ENCODE measurements at places on chromosomes 13 and 19.

GRCh38 chr13:102136735-102137296 lies 265.0 kb downstream of the FGF14 start:
- DNase-seq = no peak

DNA sequence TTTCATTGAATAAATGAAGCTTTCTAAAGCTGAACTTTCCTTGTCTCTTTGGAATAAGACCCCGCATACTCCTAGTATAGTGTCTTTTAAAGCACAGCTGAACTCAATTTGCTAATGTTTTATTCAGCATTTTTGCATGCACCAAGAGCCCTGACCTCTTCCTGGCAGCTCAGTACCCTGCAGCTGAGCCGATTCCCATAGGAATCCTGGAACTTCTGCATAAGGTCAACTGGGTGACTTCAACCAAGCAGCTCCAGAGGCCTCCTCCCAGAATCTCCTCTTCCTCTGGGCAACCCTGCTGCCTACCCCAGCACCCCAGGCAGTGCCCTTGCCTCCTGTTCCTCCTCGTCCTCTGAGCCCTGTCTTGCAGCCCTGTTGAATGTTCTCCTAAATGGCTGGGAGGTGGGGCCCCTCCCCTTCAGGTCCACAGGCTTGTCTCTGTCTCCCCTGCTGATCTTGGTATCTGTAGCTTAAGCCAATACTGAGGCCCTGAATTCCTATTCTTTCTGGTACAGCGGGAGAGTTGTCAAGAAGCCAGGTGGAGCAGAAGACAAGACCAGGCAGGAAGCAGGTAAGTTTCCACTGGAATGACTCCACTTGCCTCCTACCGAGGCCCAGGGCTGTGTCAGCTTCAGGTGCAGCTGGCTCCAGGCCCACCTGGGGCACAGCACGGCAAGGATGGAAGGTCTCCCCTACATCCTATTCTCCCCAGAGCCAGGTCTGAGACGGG lies 23.6 kb upstream of the CCDC124 start:
- no peak for DNase-seq

- DNase-seq = no peak
These were observed 5.8 kb upstream of the HSPH1 start for GRCh38 chr13:31167490-31167889.

DNA sequence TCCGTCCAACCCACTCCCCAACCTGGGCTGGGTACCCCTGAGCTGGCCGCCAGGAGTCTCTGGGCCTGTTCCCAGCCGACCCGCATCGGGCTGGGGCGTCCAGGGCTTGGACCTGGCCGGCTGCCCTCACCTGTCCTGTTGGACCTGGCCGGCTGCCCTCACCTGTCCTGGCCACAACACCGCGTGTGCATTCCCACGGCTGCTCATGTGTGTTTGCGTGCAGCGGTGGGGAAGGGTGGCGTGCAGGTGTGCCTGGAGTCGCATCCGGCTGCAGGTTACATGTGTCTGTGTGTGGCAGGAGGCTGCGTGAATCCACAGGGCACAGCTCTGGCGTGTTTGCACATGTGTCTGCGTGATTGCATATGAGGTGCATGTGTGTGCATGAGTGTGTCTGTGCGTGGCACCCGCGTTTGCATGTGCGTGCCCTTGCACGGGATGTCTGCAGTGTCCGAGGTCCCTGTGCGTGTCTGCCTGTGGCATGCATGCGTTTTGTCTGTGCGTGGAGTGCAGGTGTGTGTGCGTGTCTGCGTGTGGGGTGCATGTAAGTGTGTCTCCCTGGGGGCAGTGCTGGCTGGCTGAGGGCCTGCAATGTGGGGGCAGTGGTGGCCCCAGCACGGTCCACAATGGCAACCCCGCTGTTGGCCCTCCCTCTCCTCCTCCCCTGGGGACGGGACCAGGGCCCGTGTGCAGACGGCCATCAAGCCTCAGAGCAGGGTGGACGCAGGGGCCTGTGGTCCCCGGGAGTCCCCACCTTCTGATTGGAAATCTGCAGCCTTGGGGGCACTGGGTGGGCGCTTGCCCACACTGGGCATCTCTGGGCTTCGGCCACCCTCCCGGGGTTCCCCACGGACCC lies 3.4 kb downstream of the EFNA2 start:
- DNase-seq = no peak

- no peak for DNase-seq
These were observed 2.9 kb downstream of the RPS11 start for GRCh38 chr19:49499030-49499670.

DNA sequence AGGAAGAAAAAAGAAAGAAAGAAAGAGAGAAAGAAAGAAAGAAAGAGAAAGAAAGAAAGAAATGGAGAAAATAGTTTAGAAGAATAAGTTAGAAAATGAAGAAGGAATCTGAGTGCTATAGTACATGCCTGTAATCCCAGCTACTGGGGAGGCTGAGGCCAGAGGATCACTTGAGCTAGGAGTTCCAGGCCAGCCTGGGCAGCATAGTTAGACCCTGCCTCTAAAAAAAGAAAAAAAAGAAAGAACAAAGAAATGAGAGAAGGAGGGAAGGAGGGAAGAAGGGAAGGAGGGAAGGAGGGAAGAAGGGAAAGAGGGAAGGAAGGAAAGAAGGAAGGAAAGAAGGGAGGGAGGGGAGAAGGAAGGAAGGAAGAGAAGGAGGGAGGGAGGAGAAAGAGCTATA lies 1339.8 kb downstream of the OLFM4 start:
- DNase-seq = no peak

- DNase-seq = no peak
These were observed 4.5 kb upstream of the ZNF175 start for GRCh38 chr19:51566489-51567100.

DNA sequence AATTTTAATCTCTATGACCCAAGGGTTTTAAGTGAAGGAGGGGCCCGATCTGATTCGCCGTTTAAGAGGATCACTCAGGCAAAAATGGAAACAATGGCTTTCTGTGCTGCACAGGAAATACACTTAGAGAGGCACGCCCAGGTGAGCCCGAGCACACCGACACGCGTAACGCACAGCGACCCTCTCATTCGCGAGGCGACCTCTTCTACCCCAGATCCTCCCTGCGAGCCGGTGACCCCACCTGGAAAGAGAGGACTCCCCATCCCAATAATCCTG lies 216 bp downstream of the SH2D3A start:
- DNase-seq = no peak

DNA sequence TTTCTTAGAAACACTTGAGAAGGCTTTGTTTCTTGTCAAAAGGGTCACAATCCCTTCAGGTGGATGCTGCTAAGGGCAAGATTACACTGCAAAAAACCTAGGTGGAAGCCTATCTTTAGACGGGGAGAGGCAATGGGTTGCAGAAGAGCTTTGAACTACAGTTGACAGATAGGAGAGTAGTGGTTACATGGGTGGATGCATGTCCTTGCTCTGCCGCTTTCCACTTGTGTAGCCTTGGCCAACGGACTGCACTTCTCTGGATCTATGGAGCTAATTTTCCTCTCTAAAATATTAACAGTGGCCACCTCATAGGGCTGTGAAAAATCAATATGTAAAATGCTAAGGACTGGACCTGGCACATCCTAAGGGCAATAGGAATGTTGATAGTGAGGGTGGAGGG lies 980 bp downstream of the BCKDHA start:
- DNase-seq = no peak

DNA sequence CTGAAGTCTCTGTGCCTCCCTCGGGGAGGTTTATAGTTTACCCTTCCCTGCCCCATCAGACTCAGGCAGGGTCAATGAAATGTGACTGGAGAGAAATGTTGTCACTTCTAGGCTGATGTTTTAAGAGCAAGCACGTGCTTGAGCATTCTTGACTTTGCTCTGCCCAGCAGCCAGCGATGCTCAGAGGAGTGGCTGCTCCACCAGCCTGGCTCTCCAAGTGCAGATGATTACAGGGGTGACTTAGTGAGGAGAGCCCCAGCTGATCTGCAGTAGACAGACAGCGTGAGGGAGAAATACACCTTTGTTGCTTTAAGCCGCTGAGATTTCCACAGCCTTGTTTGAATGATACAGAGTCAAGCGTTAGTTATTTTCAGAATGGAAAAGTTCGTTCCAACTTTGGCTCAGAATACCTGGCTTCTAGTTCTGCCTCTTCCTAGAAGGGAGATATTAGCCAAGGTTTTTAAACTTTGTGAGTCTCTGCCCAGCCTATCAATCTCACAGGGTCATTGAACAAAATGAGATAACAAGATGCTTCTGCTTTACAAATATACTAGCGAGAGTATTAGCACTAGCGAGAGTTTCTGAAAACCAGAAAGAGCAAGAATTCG lies 143.6 kb downstream of the OXGR1 start:
- no peak for DNase-seq

GRCh38 chr13:24642219-24642618 lies 38.0 kb upstream of the ATP12A start:
- no peak for DNase-seq

Data from fibroblast of skin of scalp (primary cell).